Naive thymus-derived CD8-positive, alpha-beta T cell (primary cell): ENCODE measurements at places on chromosomes 11 and 22. TPM values are rescaled to one million over a fixed set of nuclear protein-coding genes. Genes with fewer than 3 reads are reported as not detected.

GRCh38 chr22:27747396-27748221, 53.9 kb downstream of the MN1 start:
- DNase-seq = no peak

DNA sequence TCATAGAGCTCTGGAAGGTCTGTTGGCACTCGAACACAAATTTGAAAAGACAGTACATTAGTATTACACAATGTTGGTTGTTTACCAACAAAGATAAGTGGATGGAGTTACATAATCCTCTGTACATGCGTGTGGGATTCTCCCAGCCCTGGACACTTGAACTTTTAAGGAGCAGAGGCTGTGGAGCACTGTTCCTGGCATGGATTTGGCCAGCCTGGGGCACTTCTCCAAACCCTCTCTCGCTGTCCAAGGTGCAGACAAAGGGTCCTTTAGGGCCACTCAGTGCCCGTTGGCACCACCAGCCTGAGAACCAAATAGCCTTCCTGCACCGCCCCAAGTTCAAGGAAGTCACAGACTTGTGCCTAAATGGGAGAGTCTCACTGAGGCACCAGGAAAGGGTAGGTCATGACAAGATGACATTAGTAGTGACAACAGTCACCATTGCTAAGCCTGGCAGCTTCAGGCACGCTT, 1.6 kb upstream of the ANO1 start:
- no peak for DNase-seq

Gene CCDC73
- not detected for total RNA-seq

Gene NLRP14
- total RNA-seq = not detected

DNA sequence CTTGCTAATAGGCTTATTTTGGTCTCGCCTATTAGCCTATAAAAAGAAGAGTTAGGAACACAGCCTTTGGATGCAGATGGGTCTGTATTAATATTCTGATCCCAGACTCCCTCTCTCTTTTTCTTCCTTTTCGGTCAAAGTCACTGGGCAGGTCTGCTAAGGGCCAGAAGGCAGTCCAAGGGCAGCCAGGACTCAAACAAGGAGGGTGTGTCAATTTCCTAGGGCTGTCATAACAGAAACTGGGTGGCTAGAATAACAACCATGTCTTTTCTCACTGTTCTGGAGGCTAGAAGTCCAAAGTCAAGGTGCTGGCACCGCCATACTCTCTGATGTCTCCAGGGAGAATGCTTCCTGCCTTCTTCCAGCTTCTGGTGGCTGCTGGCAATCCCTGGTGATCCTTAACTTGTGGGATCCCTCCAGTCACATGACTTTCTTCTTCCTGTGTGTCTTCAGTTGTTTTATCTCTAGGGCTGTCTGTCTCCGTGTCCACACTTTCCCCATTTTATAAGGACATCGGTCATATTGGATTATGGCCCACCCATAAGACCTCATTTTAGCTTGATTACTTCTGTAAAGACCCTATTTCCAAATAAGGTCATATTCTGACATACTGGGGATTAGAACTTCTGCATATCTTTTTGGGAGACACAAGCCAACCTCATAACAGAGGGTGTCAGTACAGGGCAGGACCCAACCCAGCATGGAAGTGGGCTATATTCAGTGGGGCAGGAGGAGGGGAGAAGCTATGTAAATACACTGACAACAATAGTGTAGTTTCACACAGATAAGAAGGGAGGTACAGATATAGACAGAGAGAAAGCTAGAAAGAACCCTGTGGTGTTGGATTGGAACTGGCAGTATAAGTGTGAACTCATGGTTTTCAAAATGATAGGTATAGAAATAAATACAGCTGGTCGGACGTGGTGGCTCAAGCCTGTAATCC, 5.9 kb upstream of the CSF2RB start:
- no peak for DNase-seq

DNA sequence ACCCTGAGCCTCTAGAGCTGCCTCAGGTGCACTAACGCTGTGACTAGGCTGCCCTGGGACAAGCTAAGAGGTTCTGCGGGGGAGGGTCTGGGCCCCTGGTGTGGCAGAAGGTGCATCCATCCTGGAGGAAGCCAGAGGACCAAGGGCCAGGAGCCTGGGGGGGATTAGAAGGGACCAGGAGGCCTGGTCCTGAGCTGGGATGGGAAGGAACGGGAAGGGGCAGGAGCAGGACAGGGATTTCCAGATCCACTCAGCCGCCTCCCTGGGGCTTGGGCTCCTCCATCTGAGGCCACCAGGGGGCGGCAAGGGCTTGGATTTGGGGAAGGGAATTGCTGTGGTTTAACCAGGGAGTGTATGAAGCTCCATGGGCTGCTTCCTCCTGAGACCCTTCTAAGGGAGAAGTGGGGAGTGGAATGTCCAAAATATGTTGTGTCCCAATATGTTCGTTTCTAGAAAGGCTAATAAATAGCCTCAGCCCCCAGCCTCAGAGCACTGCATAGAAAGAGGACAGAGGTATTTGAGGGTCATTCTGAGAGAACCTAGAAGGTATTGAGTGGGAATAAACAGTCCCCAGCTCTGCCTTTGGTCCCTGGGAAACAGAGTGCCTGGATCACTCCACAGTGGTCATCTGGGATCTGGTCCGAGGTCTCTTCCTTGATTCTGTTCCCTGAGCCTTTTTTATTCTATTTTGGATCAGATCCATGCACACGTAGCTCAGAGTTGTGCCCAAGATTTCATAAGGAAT, 17.4 kb upstream of the PRAME start:
- DNase-seq = no peak

Gene PNPLA5
- not detected for total RNA-seq

Gene YPEL1
- 6.7 TPM for total RNA-seq
